ENCODE measurements at places on chromosomes 11 and 22.

DNA sequence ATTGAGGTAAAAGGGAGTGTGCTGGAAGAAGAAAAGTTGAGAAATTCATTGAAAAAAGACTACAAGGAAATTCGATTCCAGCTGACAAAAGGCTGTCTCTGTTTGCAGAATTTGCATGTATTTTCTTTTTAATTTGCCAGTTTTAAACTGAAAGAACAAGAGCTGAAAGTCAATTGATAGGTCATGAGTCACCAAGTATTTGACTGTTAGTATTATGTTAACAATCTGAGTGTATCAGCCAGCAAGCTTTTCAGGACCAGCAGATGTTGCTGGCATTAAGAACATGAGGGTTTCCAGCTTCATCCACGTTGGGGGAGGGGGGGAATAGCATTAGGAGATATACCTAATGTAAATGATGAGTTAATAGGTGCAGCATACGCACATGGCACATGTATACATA is 726.7 kb downstream of the METTL15 start:
- no peak for DNase-seq

DNA sequence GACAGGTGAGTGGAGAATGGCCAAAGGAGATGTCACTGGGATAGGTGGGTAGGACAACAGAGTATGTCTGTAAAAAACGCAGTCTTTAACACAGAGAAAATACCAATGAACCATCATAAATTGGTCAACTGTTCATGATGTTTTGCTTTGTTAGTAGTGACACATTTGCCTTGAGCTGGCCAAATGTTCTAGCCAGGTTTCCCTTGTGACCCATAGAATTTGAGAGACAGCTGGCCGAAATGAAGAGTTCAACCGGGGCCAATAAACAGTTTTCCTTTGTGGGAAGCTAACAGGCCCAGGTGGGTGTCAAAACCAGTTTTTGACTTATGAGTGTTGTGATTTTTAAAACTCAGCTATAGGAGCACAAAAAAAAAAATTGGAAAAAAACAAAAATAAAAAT is 116.6 kb upstream of the BID start:
- DNase-seq = no peak

DNA sequence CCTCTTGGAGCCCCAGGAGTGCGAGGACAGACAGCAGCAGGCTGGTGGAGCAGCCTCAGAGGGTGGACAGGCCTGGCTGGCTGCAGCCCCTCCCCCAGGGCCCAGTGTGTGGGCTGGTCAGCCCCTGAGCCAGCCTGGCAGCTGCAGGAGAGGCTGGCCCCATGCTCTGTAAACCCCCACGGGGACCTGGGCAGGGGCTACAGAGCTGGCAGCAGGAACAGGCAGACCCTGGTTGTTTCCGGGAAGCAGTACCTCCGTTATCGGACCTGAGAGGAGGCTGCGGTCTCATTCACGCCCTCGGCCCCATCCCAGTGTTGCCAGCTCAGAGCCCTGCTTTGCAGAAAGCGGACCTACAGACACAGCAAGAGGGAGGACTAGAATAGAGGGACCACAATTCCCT is 38.5 kb upstream of the COMT start:
- no peak for DNase-seq

- DNase-seq = no peak
Measured at GRCh38 chr11:80562523-80563125, 1121.8 kb upstream of the TENM4 start.

DNA sequence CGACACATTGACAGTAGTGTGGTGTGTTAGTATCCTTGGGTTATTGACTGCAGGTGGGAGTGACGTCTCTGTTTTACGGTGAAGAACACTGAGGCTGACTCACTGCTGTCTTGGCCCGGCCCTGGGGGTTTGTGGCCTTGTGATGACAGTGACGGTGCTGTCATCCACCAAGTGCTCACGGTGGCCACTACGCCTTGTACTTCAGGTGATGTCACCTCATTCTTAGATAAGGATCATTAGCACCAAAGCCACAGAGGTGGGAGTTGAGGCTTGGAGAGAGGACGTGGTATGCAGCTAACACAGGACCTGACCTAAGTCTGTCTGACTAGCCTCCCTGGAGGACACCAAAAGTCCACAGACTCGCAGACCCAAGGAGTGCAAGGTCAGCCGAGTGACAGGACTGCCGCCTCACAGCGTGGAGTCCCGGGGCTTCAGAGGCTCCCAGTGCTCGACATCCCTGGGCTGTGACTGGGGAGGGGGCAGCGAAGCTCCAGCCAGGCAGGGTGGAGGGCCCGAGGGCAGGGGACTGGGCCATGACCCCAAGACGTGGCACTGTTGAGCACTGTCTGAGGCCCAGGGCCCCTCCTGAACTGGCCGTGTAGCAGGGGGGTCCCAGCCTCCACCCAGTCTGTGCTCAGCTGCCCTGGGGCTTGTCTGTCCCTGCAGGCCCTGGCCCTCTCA is 56.5 kb downstream of the NAT10 start:
- no peak for DNase-seq

- DNase-seq = no peak
Measured at GRCh38 chr11:57278721-57279095, 41.7 kb upstream of the APLNR start.

- no peak for DNase-seq
Measured at GRCh38 chr11:76298255-76298654, 82.7 kb downstream of the THAP12 start.

DNA sequence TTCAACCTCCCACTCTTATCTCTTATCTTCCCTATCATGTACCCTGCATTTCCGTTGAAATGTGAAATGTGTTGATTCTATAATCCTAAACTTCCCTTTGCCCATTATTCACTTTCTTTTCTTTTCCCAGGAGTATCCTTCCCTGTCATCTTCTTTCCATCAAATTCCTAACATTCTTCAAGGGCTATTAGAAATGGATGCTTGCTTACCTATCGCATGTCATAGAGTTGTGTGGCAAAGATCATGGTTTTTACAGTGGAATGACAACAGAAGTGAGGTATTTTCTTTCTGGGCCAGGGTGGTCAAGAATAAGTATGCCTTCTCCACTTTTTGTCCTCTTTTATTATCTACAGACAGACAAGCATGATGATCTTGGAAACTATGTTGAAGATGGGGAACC is 124.4 kb upstream of the SLC5A12 start:
- no peak for DNase-seq

DNA sequence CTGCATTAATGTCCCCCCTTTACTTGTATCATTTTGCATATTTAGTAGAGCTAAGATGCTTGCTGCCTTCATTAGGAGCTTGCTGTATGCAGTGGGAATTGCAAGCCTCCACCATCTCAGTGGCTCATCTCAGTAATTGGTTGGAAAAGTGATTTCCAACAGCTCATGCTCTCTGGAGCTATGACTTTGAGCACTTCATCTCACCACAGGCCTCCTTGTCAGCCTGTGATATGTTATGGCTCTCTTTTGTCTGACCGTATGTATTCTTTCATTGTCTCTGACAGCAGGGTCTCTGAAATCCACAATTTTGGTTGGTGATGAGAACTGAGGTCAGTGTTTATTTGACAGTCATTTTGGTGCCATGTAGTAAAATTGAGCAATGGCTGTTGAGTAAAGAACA is 345.1 kb downstream of the FAT3 start:
- no peak for DNase-seq

- DNase-seq = no peak
Measured at GRCh38 chr11:1733009-1733715, 17.2 kb downstream of the IFITM10 start.

GRCh38 chr11:121924191-121924590 is 191.8 kb downstream of the BLID start:
- no peak for DNase-seq

- no peak for DNase-seq
Measured at GRCh38 chr11:123321636-123322035, 108.4 kb upstream of the GRAMD1B start.

DNA sequence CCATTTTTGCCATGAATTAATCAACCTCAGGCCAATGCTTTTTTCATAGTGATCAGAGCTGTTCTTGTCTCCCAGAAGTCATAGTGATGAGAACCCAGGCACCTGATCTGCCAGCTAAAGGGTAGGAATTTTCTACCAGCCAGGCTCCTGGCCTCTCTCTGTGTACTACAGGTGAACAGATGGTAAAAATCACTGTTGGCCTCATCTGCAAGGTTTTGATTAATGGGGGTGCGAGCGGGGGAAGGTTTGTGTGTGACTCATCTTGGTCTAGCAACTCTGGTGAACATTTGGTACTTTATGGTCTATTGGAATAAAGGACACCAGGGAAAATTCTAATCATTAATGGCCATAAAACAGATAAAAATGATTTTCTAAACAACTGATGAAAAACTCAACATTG is 14.4 kb upstream of the APOL4 start:
- DNase-seq = no peak

DNA sequence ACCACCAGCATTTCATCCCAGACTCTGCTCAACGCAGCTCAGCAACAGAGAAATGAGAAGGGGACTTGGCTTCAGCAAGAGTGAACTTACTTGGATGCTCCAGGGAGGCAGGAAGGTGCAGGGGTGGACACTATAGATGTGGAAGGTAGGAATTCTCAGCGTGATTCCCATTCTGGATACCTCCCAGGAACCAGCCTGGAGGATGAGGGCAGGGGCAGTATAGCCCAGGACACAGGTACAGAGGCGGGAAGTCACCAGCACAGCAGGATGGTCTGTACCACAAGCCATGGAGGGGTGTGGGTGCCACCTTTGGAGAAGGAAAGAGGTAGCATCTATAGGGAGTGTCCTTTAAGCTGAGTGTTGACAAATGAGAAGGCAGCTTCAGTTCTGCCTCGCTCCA is 1275.2 kb downstream of the TBC1D22A start:
- DNase-seq = no peak

DNA sequence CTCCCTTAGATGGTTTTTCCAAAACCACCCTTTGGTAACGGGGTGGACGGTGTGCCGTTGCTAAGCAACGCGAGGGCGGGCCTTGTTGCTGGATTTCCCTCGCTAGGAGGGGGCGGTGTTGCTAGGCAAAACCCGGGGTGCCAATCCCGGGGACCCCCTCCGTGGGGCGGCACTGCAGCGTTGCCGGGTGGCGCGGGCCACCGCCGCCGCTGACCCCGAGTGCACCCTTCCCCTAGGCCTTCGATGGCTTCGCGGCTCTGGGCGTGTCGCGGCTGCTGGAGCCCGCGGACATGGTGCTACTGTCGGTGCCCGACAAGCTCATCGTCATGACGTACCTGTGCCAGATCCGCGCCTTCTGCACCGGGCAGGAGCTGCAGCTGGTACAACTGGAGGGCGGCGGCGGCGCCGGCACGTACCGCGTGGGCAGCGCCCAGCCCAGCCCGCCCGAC is 8.9 kb downstream of the EHBP1L1 start:
- DNase-seq = no peak

- DNase-seq = no peak
Measured at GRCh38 chr22:43854786-43855271, 7.5 kb downstream of the SULT4A1 start.

- DNase-seq = no peak
Measured at GRCh38 chr11:69554849-69555248, 73.4 kb downstream of the LINC01488 start.

DNA sequence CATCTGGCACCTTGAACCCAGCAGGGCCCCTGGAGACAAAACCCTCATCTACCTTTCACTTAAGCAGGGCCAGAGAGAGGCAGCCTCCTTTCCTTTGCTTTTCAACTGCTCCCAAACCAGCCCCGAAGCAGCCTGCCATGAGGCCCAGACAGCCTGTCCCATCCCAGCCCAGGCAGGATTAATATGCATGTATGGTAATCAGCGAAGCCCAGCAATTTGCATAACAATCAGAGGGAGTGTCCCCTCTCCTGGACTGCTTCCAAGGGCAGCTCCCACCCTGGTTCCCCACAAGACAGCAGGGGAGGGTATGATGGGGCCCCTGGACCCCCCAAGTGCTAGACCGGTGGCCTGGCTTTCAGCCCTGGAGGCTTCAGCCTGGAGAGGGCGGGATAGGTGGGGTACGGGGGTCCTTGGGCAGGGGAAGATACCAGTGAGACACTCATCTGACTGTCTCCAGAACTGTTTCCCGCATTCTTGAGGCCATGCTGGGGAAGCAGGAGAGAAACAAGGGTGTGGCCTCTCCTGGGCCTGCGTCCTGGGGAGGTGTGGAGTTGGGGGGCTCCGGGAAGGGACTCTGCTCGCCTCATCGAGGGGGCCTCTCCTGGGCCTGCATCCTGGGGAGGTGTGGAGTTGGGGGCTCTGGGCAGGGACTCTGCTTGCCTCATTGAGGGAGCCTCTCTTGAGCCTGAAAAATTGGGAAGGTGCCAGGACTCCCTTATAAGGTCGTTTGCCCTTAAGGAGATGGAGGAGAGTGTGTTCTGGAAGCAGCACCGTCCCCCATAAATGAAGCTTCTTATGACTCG is 93.2 kb upstream of the PRR5 start:
- no peak for DNase-seq

GRCh38 chr11:15208378-15209222 is 93.9 kb downstream of the INSC start:
- peak; percentile 78 for DNase-seq

DNA sequence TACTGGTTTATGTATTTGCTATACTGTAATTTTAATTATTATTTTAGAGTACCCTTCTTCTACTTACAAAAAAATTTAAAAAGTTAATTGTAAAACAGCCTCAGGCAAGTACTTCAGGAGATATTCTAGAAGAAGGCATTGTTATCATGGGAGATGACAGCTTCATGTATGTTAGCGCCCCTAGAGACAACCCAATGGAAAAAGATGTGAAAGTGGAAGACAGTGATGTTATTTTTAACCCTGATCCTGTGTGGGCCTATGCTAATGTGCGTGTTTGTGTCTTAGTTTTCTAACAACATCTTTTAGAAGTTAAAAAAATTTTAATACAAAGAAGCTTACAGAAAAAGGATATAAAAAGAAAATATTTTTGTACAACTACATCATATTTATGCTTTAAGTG is 205.0 kb downstream of the FAM76B start:
- DNase-seq = no peak

DNA sequence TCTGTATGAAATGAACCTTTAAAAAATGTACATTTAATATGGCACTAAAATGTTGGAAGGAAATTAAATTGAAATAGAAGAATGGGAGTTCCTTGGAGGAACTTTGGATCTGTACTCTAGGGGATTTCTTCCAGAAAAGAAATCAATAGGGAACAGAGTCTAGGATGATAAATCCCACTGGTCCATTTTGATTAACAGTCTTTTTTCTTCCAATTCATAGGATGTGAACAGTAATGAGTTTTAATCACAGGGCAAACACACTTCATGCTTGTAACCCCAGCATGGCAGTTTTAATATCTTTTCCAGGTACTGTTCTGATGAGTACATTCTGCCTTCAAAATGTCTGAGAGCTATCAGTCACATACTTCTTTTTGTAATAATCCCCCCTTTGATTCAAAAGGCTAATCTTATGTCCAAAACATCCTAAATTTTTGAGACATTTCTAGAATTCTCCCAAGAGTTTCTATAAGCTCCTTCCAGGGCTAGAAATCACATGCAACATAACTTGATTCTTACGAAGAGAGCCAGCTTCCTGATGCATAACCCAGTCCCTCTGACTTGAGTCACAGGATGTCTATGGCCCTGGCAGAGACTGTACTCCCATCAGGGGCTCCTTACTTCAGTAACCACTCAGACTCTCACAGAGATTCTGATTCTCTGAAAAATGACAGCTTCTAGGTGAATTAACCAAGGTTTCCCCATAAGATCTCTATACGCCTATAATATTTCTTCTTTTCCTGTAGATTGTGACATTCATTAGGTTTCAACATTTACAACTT is 112.9 kb downstream of the SLC36A4 start:
- DNase-seq = no peak

GRCh38 chr22:46362934-46363515 is 27.5 kb downstream of the TRMU start:
- DNase-seq = no peak

GRCh38 chr11:47899801-47900200 is 51.7 kb upstream of the NUP160 start:
- DNase-seq = no peak
